Thoracic aorta (tissue), 2 donors: ENCODE measurements at places on chromosomes 7 and 10.
A peak's percentile ranks its signal among the peaks of the same experiment; 100 is the strongest.

GRCh38 chr7:84331616-84332015 is 137.0 kb upstream of the SEMA3A start:
- H3K27me3 ChIP-seq: no peaks in the 10 kb centered on the region
- H3K4me1 ChIP-seq: no peaks in the 10 kb centered on the region

- H3K4me3 ChIP-seq: no peak overlapping the region
- DNase-seq: no peak
- no peaks in the 10 kb centered on the region for H3K27me3 ChIP-seq
- H3K36me3 ChIP-seq: no peaks in the 10 kb centered on the region
- no peaks in the 10 kb centered on the region for H3K4me1 ChIP-seq
- H3K27ac ChIP-seq: no peak overlapping the region
Measured at GRCh38 chr10:112769611-112770370, 180.3 kb upstream of the TCF7L2 start.

GRCh38 chr7:157508477-157508881 is 171.7 kb downstream of the DNAJB6 start:
- H3K27ac ChIP-seq: no peak overlapping the region
- no peaks in the 10 kb centered on the region for H3K36me3 ChIP-seq
- H3K4me1 ChIP-seq: no peaks in the 10 kb centered on the region
- DNase-seq: no peak
- H3K27me3 ChIP-seq: no peaks in the 10 kb centered on the region

DNA sequence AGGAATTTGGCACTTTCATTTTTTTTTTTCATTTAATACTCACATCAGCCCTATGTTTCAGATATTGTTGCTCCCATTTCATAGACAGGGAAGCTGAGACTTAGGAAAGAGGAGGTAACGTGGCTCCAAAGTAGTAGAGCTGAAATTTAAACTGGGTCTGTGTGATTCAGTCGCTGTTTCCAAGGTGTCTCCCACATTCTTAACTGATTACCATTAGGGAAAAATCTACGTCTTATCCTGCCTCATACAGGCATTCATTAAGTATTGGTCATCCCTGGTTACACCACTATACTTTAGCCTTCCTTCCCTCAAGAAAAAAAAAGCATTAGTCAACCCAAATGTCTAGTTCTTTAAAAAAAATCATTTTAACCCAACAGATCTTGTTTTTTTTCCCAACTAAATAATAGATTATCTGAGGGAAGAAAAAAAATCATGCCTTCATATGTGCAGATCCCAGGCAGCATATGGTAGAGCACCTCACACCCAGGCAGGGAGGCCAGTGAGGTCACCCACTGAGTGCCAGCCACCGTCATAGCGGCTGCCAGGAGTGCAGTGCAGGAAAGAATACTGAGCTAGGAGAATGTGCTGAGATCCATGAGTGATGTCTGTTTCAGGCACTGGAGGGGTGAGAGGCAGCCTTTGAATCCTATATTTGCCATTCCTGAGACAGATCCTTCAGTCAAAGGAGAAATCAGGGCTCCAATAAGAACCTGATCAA is 59.0 kb upstream of the SORCS3 start:
- H3K4me1 ChIP-seq: no peaks in the 10 kb centered on the region
- H3K36me3 ChIP-seq: no peaks in the 10 kb centered on the region
- no peaks in the 10 kb centered on the region for H3K27me3 ChIP-seq
- DNase-seq: no peak
- no peak overlapping the region for H3K27ac ChIP-seq
- no peak overlapping the region for H3K4me3 ChIP-seq

GRCh38 chr7:75638594-75639070 is 100.1 kb downstream of the HIP1 start:
- peak overlapping the region; percentile 66 for H3K27ac ChIP-seq
- no peaks in the 10 kb centered on the region for H3K27me3 ChIP-seq
- H3K4me3 ChIP-seq: peak overlapping the region; percentile 73
- no peaks in the 10 kb centered on the region for H3K36me3 ChIP-seq
- H3K4me1 ChIP-seq: peaks cover 19% of the 10 kb centered on the region
- DNase-seq: no peak

GRCh38 chr7:151658778-151659177 is 139.1 kb upstream of the RHEB start:
- no peak overlapping the region for H3K27ac ChIP-seq
- H3K4me3 ChIP-seq: no peak overlapping the region
- H3K27me3 ChIP-seq: no peaks in the 10 kb centered on the region
- H3K36me3 ChIP-seq: no peaks in the 10 kb centered on the region
- DNase-seq: no peak
- peaks cover 13% of the 10 kb centered on the region for H3K4me1 ChIP-seq

DNA sequence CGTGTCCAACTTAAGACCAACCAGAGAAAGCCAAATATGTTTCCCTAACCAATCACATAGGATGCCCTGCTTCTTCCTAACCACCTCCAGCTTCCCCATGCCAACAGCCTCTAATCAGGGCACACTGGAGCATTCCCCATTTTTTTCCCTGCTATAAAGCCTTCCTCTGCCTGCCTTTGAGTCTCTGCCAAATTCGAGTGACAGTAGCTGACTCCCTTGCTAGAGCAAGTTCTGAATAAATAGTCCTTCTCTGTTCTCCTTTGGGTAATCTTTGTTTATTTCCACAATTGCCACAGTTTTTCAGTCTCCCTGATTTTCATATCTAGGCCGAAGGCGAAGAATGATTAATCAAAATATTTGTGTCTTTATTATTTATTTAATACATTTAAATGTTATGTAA is 96.7 kb downstream of the ANLN start:
- no peak overlapping the region for H3K27ac ChIP-seq
- no peaks in the 10 kb centered on the region for H3K4me1 ChIP-seq
- no peaks in the 10 kb centered on the region for H3K36me3 ChIP-seq
- no peak overlapping the region for H3K4me3 ChIP-seq
- DNase-seq: no peak

- no peaks in the 10 kb centered on the region for H3K27me3 ChIP-seq
- H3K4me3 ChIP-seq: no peak overlapping the region
- peaks cover 4% of the 10 kb centered on the region for H3K36me3 ChIP-seq
Measured at GRCh38 chr10:86506499-86506898, 15.1 kb downstream of the WAPL start.

DNA sequence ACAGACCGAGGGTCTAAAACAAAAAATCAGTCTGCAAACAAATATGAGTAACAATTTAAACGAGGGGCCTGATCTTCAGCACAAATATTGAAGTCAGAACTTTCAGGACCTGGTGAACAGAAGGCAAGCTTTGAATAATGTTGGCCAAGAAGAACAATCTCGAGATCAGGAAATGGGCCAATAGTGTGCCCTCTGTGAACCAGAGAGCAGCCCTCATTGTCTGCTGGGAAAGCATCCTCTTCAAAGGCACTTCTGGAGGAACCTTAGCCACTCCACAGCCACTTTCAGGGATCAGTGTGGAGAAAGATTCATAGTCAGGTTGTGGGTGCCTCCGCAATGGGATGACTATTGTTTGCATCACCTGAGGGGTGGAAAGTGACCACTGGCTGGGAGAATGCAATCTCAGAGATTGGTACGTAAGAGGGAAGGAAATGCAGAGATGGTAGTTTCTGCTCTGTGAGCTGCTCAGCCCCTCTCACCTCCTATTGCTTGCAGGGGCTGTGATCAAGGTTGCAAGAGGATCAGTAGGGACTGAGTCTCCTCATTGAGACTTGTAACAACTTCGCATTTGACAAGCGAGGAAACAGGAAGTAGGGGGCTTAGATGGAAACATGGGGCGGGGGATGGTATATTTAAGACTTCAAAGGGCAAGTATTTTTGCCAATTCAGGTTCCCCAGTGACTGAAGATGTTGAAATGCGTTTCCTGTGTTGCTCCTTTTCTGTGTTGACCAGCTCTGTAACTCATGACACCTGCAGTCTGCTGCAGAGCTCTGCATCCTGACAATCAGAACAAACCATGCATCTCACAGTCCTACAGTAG is 28.4 kb upstream of the IFRD1 start:
- no peaks in the 10 kb centered on the region for H3K27me3 ChIP-seq
- no peak overlapping the region for H3K27ac ChIP-seq
- no peaks in the 10 kb centered on the region for H3K36me3 ChIP-seq
- no peak overlapping the region for H3K4me3 ChIP-seq
- no peak for DNase-seq

DNA sequence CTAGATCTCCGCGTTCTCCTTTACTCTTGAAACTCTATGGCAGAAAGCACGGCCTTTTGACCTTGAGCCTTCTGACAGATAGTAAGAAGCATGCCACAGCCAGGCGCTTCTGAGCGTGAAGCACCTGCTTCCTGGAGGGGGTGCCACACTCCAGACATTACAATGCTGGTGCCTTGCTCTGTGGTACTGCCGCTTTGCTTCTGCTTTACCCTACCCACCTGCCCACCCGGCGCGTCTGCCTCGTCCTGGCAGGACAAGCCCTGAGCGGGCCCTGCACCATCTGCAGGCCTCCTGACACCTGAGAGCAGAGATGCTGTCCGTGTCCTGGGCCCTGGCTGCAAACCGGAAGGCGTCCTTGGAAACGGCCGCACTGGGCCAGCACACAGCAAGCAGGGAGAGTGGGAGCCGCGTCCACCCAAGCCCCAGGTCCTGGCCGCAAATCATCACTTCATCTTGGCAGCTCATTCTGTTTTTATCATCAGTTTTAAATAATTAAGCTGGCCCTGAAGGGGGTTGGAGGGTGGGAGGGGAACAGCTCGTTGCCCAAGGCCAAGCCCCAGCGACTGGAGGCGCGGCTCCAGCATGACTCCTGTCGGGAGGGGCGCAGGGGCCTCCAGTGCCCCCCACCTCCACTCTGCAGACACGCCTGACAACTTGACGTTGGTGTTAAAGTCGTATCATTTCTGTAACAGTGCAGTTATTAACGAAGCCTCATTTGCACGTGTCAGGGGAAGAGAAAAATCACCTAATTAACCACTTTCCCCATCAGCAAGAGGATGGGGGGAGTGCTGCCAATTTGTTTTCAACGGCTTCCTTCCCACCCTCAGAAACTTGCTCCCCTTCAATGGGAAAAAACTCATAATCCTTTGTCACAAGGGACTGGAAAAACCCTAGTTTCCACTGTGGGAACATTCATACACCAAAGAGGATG is 132.2 kb downstream of the MAD1L1 start:
- no peak overlapping the region for H3K4me3 ChIP-seq
- H3K36me3 ChIP-seq: no peaks in the 10 kb centered on the region
- peaks cover 8% of the 10 kb centered on the region for H3K4me1 ChIP-seq
- no peak overlapping the region for H3K27ac ChIP-seq

GRCh38 chr7:55350281-55350680 is 14.9 kb upstream of the LANCL2 start:
- no peak overlapping the region for H3K4me3 ChIP-seq
- H3K36me3 ChIP-seq: no peaks in the 10 kb centered on the region
- no peaks in the 10 kb centered on the region for H3K27me3 ChIP-seq

- H3K27ac ChIP-seq: no peak overlapping the region
- no peaks in the 10 kb centered on the region for H3K4me1 ChIP-seq
- no peaks in the 10 kb centered on the region for H3K27me3 ChIP-seq
- no peaks in the 10 kb centered on the region for H3K36me3 ChIP-seq
- no peak overlapping the region for H3K4me3 ChIP-seq
Measured at GRCh38 chr7:21107101-21107500, 320.4 kb upstream of the SP8 start.

- H3K27me3 ChIP-seq: no peaks in the 10 kb centered on the region
- no peaks in the 10 kb centered on the region for H3K4me1 ChIP-seq
- H3K36me3 ChIP-seq: peaks cover 15% of the 10 kb centered on the region
- no peak for DNase-seq
- H3K4me3 ChIP-seq: no peak overlapping the region
Measured at GRCh38 chr7:106089647-106090046, 22.5 kb downstream of the SYPL1 start.

GRCh38 chr10:73843261-73843660 is 31.1 kb downstream of the CAMK2G start:
- no peak overlapping the region for H3K27ac ChIP-seq
- no peaks in the 10 kb centered on the region for H3K4me1 ChIP-seq
- no peak for DNase-seq
- no peak overlapping the region for H3K4me3 ChIP-seq

- H3K36me3 ChIP-seq: no peaks in the 10 kb centered on the region
- no peaks in the 10 kb centered on the region for H3K27me3 ChIP-seq
- DNase-seq: no peak
- H3K4me3 ChIP-seq: no peak overlapping the region
- no peak overlapping the region for H3K27ac ChIP-seq
Measured at GRCh38 chr7:101077303-101078086, 7.8 kb upstream of the TRIM56 start.

DNA sequence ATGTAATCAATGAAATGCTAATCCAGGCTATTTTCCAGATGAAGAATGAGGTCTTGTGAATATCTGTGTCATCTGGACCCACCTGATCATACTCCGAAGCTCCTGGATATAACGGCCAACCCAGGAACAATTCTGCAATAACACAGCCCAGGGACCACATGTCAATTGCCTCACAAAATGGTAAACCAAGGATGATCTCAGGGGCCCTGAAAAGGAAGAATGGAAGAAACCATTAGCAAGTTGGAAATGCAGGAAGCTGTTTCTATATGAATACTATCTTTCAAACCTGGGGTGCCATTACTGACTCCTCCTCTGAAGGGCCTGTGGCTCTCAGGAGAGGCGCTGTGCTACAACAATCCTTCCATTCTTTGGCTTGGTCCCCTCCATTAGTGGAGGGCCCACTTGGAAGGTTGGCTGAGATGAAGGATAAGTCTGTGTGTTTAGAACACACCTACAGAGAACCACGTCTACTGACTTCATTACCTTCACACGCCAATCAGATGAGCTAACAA is 108.1 kb downstream of the CLEC2L start:
- H3K4me3 ChIP-seq: no peak overlapping the region
- H3K27me3 ChIP-seq: no peaks in the 10 kb centered on the region
- H3K27ac ChIP-seq: no peak overlapping the region
- no peak for DNase-seq
- H3K36me3 ChIP-seq: peaks cover 36% of the 10 kb centered on the region

- H3K27ac ChIP-seq: no peak overlapping the region
- DNase-seq: no peak
- H3K27me3 ChIP-seq: no peaks in the 10 kb centered on the region
- H3K36me3 ChIP-seq: peaks cover 4% of the 10 kb centered on the region
- no peak overlapping the region for H3K4me3 ChIP-seq
- peaks cover 11% of the 10 kb centered on the region for H3K4me1 ChIP-seq
Measured at GRCh38 chr10:63173468-63174232, 40.5 kb downstream of the NRBF2 start.

GRCh38 chr7:156474241-156474743 is 166.3 kb upstream of the RNF32 start:
- no peak for DNase-seq
- no peak overlapping the region for H3K4me3 ChIP-seq
- no peaks in the 10 kb centered on the region for H3K4me1 ChIP-seq
- no peaks in the 10 kb centered on the region for H3K36me3 ChIP-seq

GRCh38 chr7:35968140-35968940 is 167.5 kb downstream of the SEPTIN7 start:
- DNase-seq: no peak
- no peak overlapping the region for H3K4me3 ChIP-seq
- H3K27ac ChIP-seq: no peak overlapping the region
- H3K36me3 ChIP-seq: no peaks in the 10 kb centered on the region
- no peaks in the 10 kb centered on the region for H3K4me1 ChIP-seq
